ENCODE measurements at places on chromosomes 7 and 10.

DNA sequence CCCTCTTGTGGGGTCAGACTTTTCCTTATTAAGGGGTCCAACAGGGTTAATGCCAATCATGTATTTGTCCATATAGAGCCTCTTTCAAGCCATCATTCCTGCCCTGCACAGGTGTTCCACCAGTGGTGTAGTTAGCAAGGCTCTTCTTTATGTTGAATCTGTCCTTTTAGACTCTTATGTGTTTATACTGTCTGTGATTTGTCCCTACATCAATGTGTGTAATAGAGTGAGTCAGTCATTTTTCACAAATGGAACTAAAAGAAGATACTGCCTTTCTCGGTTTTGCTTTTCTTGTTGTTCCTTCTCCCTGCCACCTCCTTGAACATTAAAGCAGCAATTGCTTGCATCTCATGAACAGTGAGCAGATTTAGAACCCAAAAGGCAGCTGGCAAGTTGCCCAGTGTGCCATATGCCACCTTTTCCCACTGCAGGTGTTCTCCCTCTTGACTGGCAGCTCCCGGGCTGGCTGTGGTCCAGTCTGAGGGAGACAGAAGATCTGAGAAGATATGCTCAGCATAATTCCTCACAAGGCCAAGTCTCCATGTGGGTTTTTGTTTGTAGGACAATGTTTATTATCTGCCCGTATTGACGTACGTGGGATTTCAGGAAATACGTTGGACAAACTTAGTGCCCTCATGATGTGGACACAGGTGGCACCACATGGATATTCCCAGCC lies 154.1 kb downstream of the LHFPL3 start:
- no peak for DNase-seq

GRCh38 chr10:87060280-87060928 lies 34.2 kb downstream of the GLUD1 start:
- no peak for DNase-seq

DNA sequence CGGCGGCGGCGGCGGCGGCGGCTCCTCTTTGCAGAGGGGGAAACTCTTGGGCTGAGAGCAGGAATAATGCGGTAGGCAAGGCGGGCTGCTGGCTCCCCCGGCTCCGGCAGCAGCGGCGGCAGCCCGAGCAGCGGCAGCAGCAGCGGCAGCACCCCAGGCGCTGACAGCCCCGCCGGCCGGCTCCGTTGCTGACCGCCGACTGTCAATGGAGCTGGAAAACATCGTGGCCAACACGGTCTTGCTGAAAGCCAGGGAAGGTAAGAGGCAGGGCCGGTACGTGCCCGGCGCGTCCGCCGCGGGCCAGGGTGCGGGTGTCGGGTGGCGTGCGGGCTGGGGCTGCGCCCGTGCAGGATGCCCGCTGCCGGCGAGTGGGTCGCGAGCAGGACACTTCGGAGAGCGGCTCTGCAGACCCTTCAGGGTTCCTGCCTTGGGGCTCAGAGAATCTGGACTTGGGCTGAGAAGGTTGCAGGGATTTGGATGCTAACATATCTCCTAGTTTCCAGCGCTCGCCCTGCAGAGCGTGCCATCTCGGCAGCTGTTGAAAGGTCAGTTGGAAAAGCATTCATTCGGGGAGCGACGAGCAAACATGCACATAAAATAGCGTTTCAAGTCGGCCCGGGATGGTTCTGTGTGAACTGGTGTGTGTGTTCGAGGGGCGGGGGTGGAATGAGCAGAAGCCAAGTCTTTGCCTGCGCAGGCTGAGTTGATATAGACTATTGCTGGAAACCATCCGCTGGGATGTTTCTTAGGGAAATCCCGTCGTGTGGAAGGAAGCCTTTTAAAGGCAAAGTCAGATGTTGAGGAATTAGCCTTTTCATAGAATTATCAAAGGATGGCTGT lies 562 bp downstream of the GRK5 start:
- DNase-seq: peak; percentile 30

- DNase-seq: peak; percentile 85
Measured at GRCh38 chr7:100799037-100799896, 28.1 kb downstream of the EPHB4 start.

DNA sequence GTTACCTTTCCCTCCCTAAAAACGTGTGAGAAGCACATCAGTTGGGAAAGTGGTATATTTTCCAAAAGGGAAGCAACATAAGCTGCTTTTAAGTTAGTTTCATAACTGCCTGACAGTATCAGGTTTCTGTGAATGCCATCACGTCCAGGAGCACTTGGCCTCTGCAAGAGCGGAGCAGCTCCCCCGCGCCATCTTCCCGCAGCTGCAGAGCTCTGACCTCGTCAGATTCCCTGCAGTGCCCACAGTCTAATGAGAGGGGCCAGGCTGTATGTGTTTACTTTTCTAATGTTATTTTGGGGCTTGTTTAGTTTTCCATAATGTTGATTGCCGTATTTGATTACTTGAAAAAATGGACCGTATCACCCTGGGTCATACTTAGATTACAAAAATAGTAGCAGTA lies 74.2 kb downstream of the MGMT start:
- no peak for DNase-seq

- DNase-seq: peak; percentile 22
Measured at GRCh38 chr7:126302639-126303038, 950.1 kb downstream of the GRM8 start.

Measured in SK-MEL-5 (cell line).